Hematopoietic multipotent progenitor cell treated with erythropoietin and hydrocortisone succinate and interleukin-3 and kit ligand, for 8 days (in vitro differentiated cells): ENCODE measurements at places on chromosomes 5 and 9.

DNA sequence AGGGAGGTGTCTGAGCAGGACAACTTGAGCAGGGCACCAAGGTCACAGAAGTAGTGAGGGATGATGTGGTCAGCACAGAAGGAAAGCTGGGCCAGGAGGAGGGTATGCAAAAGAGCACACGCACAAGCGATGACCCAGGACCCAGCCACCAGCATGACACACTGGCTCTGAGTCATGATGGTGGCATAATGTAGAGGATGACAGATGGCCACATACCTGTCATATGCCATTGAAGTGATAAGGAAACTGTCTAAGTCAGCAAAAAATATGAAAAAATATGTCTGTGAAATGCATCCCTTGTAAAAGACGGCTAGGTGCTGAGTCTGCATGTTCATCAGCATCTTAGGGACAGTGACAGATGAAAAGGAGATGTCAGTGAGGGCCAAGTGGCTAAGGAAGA lies 380 bp downstream of the OR1J1 start:
- DNase-seq: no peak

DNA sequence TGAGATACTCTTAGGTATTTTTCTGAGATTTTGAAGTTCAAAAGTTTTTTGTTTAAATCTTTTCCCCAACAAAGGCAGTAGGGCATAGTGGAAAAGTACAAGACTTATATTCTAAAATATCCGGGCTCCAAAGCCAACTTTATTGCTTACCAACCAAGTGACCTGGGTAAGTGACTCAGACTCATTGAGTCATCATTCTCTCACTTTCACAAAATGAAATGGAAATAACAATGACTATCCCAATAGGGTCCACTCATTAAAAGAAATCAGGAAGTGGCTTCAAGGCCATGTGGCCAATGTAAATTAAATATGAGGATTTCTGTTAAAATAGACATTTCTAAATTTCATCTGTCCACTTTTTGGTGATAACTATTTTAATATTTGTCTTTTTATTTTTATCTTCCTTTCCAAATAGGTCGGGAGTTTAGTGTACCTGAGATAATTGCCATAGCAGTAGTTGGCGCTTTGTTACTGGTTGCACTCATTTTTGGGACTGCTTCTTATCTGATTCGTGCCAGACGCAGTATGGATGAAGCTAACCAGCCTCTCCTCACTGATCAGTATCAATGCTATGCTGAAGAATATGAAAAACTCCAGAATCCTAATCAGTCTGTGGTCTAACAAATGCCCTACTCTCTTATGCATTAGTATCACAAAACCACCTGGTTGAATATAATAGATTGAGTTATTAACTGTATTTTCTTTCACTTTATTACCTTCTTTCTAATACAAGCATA lies 15.5 kb downstream of the TYRP1 start:
- no peak for DNase-seq

- DNase-seq: no peak
These were observed 1857.8 kb upstream of the WWC1 start for GRCh38 chr5:166433679-166434078.

GRCh38 chr5:136308212-136308795 lies 57.0 kb downstream of the TRPC7 start:
- DNase-seq: no peak

DNA sequence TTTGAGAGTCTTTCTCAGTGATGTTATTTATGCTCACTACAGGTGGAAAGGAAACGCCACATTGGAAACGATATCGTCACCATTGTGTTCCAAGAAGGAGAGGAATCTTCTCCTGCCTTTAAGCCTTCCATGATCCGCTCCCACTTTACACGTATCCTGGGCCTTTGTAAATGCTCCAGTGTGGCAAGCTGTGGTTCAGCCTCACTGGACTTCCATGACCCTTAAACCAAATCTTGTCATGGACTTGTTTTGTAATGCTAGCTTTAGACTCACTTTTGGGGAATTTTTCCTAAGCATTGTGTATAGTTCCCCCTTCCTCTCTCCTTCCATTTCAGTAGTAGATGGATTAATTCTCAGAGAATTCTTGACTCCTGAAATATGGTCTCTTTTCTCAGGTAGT lies 60.9 kb upstream of the SLC2A8 start:
- no peak for DNase-seq

- no peak for DNase-seq
These were observed 493.5 kb downstream of the IRX1 start for GRCh38 chr5:4089087-4089486.

DNA sequence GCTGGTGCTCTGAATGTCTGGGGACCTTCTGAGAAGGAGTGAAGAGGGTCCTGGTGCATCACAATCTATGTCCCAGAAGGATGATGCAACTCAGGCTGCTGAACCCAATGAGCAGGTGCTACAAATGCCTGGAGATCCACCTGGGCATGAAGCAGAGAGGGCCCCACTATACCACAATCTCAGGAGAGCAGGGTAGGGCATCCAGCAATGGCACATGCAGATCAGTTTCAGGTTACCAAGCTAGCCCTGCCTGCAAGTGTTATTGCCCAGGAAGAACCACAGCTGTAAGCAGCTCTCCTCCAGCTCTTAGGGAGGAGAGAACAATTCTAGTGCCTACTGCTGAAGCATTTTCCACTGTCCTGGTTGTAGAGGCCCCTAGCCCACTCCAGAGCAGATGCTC lies 389.2 kb upstream of the TNC start:
- no peak for DNase-seq

DNA sequence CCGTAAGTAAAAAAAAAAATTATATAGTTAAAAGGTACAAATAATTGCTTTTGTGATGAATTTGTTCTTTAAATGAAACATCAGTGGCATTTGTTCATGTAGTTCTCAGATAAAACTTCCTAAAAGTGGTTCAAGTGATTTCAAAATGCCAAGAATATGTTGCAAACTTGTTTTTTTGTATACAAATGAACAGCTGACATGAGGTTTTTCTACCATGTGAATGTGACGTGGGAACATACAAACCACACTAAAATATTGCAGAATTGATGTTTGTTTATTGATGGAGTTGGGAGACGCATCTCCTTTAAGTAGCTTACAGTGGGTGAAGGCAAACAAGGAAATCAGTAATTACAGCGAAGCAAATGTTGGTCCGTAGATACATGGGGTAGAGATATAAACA lies 16.9 kb downstream of the BASP1 start:
- DNase-seq: no peak

GRCh38 chr5:54146390-54146789 lies 164.0 kb downstream of the ARL15 start:
- no peak for DNase-seq

- no peak for DNase-seq
These were observed 82.6 kb downstream of the ADRB2 start for GRCh38 chr5:148909040-148909439.

- no peak for DNase-seq
These were observed 294.9 kb downstream of the NR3C1 start for GRCh38 chr5:143108498-143109128.

DNA sequence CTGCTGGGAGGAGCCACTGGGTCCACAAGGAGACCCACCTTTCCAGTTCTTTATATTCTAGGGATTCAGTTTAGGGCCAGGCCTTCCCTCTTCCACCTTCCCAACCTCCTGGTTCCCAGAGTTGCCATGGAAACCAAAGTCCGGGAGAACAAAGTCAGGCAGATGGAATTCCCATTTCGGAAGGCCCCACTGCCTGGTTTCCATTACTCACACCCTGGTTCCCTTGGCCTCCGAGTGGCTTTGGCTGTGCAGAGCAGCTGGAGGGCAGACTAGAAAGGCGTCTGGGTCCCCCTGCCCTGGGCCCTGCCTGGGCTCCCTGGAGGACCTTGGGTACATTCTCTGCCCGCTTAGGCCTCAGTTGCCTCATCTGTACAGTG lies 136.1 kb downstream of the RGS3 start:
- DNase-seq: no peak

DNA sequence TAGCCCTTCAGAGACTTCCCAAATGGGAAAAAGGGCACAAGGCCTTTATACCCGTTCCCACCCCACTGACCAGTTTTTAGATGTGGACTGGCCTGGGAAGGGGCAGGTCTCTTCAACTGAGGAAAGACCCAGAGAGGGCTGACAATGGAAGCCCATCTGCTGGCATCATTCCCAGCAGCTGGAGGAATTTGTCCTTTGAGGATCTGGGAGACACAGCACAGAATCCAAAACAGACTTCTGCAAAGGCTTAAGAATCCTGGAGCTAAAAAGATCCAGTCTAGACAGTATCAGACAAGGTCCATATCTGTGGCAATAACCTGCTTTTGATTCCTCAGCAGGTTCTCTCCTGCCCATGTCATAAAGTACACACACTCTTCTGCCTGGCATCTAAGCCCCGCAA lies 329.2 kb downstream of the TMEM167A start:
- DNase-seq: no peak

DNA sequence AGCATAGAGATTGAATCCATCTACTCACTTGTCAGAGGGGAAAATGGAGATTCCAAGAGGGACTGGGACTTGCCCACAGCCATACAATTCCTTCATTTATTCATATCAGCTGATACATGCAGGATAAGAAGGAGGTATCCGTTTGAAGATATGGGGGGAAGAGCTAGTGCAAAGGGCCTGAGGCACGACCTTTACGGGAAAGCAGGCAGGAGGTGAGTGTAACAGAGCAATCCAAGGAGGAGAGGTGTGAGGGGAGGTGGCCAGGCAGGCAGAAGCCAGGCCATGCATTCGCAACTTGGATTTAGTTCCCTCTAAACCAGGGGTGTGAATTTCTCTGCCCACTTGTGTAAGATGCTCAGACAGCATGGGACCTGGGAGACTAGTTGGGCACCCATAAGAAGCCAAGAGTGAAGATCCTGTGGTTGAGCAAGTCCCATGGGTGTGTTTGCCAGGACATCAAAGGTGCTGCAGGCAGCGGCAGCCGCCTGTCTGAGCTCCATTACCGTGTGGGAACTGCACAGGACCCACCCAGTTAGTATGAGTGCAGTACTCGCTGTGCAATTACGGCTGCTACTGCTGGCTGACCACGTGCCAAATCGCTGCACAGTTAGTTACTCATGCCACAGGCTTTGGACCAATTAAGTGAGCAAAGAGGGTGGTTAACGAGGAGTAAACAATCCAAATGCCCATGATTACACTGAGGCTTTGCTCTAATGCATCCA lies 31.4 kb upstream of the FAT2 start:
- DNase-seq: no peak

- DNase-seq: no peak
These were observed 3.0 kb upstream of the SYNPO start for GRCh38 chr5:150637245-150638052.

DNA sequence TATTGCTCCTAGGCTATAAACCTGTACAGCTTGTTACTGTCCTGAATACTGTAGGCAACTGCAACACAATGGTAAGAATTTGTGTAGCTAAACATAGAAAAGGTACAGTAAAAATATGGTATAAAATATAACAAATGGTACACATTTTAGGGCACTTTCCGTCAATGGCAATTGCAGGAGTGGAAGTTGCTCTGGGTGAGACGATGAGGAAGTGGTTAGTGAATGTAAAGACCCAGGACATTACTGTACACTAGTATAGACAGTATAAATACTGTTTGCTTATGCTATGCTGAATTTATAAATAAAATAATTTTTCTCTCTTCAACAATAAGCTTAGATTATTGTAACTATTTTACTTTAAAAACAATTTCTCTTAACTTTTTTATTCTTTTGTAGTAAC lies 15.6 kb upstream of the ADRB2 start:
- DNase-seq: no peak

GRCh38 chr5:10572451-10572850 lies 8.6 kb downstream of the ANKRD33B start:
- no peak for DNase-seq

DNA sequence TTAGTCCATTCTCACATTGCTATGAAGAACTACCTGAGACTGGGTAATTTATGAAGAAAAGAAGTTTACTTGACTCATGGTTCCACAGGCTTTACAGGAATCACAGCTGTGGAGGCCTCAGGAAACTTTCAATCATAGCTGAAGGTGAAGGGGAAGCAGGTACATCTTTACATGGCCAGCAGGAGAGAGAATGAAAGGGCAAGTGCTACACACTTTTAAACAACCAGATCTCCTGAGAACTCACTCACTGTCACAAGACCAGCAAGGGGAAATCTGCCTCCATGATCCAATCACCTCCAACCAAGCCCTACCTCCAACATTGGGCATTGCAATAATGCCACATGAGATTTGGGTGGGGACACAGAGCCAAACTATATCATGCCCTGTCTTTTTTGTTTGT lies 3.5 kb upstream of the LCN6 start:
- DNase-seq: no peak

GRCh38 chr9:137429974-137430722 lies 7.0 kb downstream of the NOXA1 start:
- DNase-seq: no peak

DNA sequence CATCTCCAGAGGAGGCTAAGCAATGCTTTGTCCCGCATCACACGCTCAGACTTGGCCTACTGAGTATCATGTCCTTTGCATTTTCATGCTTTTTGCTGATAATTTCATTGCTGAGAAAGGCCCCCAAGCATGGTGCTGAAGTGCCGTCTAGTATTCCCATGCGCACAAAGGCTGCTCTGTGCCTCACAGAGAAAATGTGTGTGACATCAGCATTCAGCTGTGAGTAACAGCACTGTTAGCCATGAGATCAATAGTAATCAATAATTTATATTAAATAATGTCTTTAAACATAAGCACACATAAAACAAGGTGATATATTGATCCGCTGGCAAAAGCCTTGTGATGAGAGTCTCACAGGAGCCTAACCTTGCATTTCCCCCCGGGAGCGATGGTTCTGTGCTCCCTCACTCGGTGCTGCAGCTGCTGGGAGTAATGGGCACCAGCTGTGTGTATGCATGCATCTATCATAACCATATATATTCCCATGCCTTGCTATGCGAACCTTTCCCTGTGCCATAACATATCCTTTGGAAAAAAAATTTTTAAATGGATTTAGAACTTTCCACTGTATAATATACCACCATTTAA lies 50.4 kb upstream of the RNF130 start:
- no peak for DNase-seq

DNA sequence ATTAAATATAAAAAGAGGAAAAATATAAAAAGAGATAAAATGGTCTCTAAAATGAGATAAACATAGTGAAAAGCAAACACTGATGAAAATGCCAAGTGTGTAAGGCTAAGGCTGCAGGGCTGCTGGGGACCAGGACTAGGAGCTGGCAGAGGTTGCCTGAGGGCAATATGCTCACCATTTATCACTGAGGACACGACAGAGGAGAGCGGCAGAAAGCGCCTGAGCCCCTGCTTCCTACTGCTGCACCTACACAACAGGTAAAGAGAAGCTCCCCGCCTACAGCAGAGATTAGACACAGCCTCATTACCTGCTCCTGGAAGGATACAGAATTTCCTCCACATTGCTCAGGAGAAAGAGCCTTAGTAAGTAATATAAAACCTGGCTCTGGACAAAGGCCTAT lies 70.7 kb upstream of the PPP1R2B start:
- no peak for DNase-seq

- no peak for DNase-seq
These were observed 163.8 kb upstream of the SLC28A3 start for GRCh38 chr9:84504360-84504759.

GRCh38 chr5:139668064-139668880 lies 20.1 kb downstream of the CXXC5 start:
- DNase-seq: peak; percentile 81
